Stimulated activated CD4-positive, alpha-beta T cell treated with anti-CD3 and anti-CD28 coated beads, TNF-alpha, amount 100 ng/mL, for 24 hours (primary cell): ENCODE measurements at places on chromosomes 5 and 9.

- DNase-seq = no peak
Observed at GRCh38 chr5:44401611-44402010, 12.4 kb upstream of the FGF10 start.

DNA sequence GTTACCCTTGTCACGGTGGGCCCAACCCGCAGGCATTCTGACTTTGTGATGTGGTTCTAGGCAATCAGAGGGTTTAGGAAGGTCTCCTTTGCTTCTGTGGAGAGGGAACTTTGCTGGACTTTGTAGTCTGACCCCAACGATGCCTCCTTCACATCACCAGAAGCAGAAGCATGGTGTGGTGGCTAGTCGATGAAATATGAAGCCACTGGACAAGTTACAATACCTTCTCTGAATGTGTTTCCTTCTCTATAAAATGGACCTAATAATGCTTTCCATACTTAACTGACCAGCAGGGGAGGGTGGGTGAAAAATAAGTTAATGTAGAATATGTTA is 607 bp downstream of the SPEF2 start:
- DNase-seq = no peak

GRCh38 chr5:35223787-35224395 is 6.4 kb downstream of the PRLR start:
- no peak for DNase-seq

DNA sequence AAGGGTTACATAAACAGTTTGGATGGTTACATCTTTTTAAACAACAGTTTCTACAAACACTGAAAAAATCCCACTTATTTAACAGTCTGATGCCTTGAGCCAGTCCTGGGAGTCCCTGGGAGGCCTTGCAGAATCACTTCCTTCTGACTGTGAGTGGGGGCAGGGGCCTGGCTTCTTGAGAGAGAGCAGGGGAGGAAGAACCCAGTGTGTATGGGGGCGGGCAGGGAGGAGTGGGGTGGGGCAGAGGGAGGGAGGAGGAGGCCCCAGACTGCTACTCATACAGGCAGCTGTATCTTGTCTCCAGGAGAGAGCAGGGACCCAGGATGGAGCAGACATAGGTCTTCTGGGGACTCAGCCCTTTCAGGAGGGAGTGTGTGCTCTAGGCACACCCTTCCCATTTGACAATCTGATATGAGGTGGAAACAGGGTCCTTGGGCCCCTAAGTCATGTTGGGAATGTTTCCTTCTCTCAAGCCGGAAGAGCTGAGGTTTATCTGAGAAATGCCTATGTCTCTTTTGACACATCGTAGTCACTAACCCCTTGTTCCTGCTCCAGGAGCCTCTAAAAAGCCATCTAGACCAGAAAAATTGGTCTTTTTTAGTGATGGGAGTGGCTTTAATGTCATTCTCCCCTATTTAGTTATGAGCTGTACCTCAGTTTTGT is 52.8 kb downstream of the IRF1 start:
- no peak for DNase-seq

DNA sequence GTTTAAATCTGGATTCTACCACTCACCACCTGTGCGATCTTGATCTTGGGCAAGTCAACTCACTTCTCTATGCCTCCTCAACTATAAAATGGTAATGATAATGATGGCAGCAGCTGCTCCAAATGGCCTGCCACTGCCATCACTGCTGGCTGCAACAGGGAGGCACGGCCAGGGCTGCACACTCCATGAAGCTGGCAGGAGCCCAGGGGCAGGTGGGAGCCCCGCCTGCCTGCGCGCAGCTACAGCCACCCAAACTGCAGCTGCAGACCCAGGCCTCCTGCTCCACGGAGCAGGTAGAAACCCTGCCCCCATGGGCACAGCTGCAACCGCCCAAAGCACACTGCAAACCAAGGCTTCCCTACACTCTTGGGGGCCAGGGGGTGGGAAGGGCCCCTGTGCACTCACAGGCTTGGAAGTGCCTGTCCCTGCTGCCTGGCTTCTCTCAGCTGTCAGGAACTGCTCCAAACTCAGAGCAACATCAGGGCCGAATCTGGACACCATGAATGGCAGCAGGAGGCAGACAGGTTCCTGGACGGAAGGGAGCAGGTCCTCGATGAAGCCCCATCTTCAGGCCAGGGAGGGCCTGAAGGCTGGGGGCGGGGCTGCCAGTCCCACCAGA is 57.6 kb downstream of the PRELID2 start:
- no peak for DNase-seq

DNA sequence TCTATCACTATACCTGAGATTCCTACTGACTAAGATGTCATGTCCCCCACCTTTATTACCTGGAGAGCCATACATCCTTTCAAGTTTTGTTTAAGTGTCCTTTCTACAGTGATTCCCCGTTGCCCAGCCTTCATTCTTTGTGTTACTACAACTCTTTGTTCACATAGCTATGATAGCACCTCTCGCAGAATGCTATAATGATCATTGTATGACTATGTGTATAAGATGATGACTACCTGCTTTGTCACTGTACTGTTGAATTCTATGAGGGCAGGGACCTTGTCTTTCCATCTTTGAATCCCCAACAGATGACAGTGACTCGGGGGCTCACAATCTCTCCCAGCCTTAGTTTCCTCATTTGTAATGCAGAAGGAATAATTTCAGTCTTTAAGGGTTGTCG is 361.2 kb downstream of the NPR3 start:
- no peak for DNase-seq

GRCh38 chr5:141816598-141817399 is 61.4 kb downstream of the PCDH1 start:
- DNase-seq = no peak

DNA sequence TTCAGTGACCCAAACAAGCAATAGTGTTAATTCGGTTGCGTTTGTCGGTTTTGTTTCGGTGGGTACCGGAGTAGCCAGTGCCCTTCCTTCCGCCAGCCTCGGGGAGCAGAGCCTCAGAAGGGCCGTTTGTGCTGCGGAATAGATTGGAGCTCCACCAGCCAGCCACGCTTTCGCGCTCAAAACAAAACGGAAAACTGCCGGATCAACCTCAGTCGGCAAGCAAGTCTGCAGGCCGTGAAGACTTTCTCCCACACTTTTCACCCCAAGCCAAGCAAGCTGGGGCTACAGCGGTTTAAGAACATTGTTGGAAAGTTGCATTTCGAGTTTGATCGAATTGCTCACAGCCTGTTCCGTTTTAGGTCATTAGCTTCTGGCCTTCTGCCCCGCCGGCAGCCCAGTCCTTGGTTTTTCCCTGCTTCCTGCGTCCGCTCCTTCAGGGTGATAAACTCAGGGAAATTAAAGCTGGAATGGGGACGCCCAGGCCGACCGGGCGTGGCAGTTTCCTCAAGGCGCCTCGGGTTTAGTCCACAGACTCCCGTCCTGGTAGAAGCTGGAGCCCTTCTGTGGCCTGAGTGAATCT is 803 bp upstream of the CCNO start:
- no peak for DNase-seq
